ENCODE measurements at places on chromosomes 11 and 22. TPM values are rescaled to one million over a fixed set of nuclear protein-coding genes. Genes with fewer than 3 reads are reported as not detected.

DNA sequence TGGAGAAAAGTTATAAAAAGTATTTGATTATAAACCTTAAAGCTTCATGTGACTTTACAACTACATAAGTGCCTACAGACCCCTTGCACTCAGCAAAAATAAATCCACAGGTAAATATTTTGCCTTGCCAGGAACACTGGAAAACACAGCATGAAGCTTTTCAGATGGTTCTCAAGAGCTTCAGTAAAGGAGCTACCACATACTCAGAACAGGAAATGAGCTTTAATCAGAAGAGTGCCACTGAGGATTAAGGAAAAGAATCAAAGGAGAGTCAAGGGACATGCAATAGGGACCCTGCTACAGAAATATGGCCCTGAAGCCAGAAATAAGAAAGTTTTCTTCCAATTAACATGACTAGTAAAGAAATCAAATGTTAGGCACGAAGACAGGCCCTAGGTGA lies 1.2 kb downstream of the CASP1 start:
- no peak for DNase-seq

DNA sequence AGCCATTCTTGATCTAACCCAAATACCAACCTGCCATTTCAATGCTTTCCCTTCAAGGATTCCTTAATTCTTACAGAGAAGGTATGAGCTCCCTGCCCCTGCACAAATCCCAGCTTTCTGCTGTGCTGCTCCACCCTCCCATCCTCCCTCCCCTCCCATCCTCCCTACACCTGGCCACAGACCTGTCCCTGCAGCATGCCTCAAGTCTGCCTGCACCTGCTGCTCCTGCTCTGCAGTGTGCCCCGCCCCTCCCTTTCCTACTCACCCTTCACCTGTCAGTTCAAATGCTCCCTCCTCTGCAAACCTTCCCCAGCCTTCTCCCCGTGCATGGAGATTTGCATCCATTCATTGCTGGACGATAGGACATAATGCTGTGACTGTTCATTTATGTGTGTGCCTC lies 139.9 kb upstream of the NARS2 start:
- DNase-seq: no peak

GRCh38 chr11:85661972-85662664 lies 2.8 kb downstream of the CREBZF start:
- DNase-seq: no peak

INS gene
- not detected for total RNA-seq

DNA sequence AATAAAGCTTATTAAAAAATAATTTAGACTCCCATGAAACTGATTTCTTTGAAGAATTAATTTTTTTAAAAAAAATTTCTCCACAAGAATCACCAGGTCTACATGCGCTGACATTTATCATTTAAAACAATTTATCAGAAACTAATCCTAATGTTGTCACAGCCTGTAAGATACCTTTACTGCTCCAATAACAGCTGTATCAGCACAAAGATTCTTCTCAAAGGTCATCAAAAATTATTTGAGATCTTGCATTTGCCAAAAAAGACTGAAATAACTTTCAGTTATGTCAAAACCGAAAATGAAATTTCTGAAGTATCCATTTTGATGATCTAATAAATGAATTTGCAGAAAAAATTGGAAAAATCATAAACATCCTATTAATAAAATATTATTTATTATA lies 8.1 kb downstream of the KRTAP5-5 start:
- no peak for DNase-seq

GRCh38 chr11:106503901-106504300 lies 426.4 kb downstream of the AASDHPPT start:
- DNase-seq: no peak

CCDC134 gene
- total RNA-seq: 13.5 TPM

DNA sequence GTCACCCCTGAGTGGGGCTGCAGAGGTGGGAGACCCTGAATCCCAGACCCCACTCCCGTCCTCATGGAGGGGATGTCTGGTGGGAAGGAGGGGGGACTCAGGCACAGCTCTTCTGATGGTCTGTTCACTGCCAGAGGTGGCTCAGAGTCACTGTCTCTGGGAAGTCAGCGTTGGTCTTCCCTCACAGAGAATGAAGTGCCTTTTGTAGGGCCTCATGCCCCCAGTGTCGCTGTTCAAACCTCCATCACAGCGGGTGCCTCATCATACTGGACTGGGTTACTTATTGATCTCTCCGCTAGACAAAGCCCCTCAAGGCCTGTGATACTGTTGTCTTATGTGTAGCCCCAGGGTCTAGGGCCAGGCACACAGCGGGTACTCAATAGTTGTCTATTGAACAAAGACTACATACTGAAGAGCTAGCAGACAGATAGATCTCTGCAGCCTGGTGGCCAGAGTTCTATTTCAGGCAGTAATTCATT lies 41.3 kb downstream of the CD6 start:
- DNase-seq: no peak

DNA sequence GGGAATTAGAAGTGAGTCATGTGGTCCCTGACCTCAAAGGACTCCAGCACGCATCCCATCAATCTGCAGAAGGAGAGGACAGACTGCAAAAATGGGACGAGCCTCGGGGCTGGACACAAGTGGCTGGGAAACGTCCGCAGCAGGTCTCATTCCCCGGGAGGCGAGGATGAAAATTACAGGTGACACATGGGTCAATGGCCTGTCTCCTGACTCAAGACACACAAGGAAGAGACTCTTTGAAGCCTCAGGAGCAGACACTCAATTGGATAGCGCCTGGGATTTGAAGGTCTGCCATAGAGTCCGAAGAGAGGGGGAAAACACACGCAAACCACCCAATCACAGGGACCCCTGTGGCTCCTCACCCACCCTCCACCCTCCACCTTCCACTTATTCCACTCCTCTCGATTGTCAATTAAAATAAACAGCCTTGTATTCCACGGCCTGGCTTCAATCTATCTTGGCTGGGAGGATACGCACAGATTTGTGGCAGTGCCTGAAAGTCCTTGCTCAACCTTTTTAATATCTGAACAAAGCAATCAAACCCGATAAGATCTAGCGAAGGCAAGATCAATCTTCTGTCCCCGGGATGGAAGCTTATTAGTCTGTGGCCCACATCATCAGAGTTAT lies 101.8 kb upstream of the CADM1 start:
- no peak for DNase-seq

DNA sequence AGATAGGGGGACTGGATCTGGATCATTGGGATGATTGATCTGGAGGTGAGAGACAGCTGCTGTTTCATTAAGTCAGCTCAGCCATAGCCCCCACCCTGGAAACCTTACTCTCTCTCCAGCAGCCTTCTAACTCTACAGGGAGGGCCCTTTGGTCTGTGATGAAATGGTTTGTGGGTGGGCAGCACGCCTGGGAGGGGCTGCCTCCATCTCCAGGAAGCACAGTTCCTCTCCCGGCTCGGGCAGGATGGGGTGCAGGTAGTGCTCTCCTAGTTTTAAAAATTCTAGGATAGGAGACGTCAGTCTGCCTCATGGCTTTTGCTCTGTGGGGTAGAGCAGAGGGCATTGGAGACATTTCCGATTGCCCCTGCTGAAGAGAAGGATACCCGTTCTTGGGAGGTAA lies 89.7 kb downstream of the CEP164 start:
- peak; percentile 22 for DNase-seq

- DNase-seq: no peak
These were observed 12.2 kb upstream of the RHOD start for GRCh38 chr11:67044496-67044895.

GRCh38 chr22:37672920-37673455 lies 2.4 kb upstream of the LGALS1 start:
- DNase-seq: no peak

GRCh38 chr11:10584071-10584501 lies 15.6 kb upstream of the LYVE1 start:
- DNase-seq: no peak

GRCh38 chr11:47916361-47916841 lies 64.0 kb upstream of the PTPRJ start:
- DNase-seq: peak; percentile 79

OR4C6 gene
- not detected for total RNA-seq

- no peak for DNase-seq
These were observed 11.7 kb upstream of the MRPL23 start for GRCh38 chr11:1935156-1936071.

- no peak for DNase-seq
These were observed 12.4 kb upstream of the KIAA0930 start for GRCh38 chr22:45253039-45253641.

GRCh38 chr11:14054116-14055107 lies 91.9 kb downstream of the SPON1 start:
- no peak for DNase-seq

GUCD1 gene
- 64.4 TPM for total RNA-seq

DNA sequence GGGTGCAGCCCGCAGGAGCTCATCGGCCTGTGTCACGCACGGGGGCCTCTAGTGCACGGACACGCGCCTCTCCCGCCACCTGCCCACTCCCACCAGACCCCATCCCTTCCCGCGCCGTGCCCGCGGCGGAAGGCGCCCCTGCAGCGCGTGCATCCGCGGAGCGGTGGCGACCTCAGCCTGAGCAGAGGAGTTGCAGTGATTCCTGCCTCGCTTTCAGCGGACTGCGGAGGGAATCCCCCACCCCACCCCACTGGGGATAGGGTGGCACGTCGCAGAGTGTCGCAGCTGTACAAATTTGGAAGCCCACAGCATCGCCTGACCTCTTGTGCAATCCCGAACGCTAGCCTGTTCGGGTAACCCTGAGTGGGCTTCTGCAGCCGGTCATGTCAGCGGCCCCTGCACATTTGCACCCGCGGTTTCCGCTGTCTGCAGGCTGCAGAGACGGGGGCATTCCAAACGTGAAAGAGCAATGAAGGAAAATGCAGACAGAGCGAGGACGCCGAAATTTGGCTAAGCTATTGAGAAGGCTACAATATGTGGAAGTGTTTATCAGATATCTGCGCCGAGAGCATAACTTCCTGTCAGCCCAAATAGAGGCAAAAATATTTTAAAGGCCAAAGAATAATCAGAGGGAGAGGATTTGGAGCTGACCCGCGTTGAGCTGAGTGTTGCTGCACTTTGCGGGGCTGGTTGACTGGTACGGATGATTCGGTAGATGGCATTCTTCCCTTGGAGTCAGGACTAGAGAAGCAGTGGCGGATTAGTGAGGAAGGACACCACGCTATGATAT lies 617 bp upstream of the ARHGAP20 start:
- DNase-seq: no peak

KCTD14 gene
- 8.6 TPM for total RNA-seq

DNA sequence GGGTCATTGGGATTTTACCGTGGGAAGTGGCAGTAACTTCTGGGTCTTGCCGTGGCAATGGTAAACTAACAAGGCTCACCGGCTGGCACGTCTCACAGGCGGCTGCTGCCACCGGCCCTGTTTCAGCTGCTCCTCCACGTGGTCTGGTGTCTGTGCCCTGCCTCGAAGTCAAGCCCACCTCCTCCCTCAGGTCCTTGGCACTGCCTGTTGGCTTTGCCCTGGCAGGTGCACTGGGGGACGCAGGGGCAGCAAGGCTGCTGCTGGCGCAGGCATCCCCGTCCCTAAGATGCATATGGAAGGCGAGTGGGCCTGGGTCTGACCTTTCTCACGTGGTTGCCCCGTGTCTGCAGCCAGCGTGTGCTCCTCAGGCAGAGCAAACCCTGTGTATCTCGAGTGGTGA lies 783.6 kb downstream of the BRD1 start:
- no peak for DNase-seq

SLC22A9 gene
- not detected for total RNA-seq

- peak; percentile 42 for DNase-seq
These were observed 8.4 kb downstream of the KRTAP5-6 start for GRCh38 chr11:1705126-1706052.

DNA sequence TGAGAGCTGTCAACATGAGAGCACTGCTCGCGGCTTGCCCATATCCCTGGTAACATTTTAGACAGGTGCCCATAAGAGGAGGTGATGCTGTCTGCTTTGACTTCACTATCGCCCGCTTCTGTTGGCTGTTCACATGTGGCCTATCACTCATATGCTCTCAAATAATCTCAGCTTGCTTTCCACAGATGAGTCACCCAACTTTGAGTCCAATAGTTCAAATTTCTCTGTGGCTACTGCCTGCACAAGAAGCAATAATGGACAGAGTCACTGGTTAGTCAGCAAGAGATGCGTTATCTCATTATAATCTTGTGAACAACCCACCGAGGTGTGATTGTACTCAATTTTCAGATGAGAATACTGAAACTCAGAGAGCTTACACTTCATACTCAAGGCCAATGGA lies 1714.1 kb downstream of the LRRC4C start:
- no peak for DNase-seq

MYBPC3 gene
- not detected for total RNA-seq

- no peak for DNase-seq
These were observed 49.5 kb upstream of the SMIM38 start for GRCh38 chr11:69106031-69106811.

DNA sequence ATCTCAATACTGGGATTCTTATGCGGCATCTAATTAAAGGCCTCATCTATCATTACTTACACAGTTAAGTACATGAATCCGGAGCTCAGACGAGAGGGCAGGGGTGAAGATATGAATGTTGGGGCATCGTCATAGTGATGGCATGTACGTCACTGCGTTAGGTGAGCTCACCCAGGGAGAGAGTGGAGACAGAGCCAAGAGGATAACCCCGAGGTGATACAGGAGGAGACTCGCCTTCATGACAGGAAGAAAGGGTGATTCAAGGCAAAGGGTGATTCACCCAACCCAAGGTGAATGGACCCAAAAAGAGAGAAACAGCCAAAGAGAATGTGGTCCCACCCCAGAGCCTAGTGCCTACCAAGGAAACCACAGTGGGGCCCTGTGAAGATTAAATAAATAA lies 132.9 kb upstream of the BLID start:
- no peak for DNase-seq

- DNase-seq: no peak
These were observed 10.4 kb downstream of the F2 start for GRCh38 chr11:46729110-46730027.

DNA sequence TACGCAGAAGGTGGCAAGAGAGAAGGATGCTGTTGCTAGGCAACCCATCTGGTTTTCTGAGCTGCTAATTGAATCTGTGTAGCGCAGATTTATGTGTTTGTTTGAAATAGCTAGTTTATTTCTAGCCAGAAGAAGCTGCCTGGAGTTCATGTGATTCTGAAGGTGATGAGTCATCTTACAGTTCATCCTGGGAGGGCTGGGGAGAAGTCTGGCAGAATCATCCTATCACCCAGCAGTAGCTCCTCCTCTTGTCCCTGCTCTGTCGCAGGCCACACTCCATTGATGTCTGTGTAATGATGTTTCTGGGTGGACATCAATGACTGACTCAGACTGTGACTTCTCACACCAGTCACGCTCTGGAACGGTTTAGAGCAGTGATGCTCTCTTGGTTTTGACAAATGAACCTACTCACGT lies 4.8 kb upstream of the FBXO7 start:
- DNase-seq: no peak

PLA2G3 gene
- total RNA-seq: 4.5 TPM

GRCh38 chr11:93652679-93653078 lies 8.8 kb upstream of the CEP295 start:
- no peak for DNase-seq

C11orf87 gene
- total RNA-seq: not detected

IL10RA gene
- 0.46 TPM for total RNA-seq

FOLR2 gene
- not detected for total RNA-seq

ROBO4 gene
- total RNA-seq: not detected
